ENCODE measurements at places on chromosomes 7 and 10.

DNA sequence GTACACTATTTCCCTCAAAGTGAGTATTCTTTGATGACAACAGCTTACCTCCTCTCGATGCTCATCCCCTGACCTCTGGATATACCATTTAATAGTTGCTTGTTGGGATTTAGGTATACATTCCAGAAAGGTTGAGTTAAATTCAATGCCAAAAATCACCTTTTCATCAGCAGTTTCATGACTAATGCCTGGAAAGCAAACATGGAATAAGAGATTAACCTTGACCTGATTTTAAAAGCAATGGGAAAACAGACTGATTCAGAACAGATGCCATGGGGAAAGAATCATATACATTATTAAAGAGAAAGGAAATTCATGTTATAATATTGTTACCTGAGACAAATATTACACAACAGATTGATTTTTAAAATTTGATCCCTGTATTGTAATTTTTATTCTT is 180.1 kb downstream of the SEMA3D start:
- no peak for DNase-seq

DNA sequence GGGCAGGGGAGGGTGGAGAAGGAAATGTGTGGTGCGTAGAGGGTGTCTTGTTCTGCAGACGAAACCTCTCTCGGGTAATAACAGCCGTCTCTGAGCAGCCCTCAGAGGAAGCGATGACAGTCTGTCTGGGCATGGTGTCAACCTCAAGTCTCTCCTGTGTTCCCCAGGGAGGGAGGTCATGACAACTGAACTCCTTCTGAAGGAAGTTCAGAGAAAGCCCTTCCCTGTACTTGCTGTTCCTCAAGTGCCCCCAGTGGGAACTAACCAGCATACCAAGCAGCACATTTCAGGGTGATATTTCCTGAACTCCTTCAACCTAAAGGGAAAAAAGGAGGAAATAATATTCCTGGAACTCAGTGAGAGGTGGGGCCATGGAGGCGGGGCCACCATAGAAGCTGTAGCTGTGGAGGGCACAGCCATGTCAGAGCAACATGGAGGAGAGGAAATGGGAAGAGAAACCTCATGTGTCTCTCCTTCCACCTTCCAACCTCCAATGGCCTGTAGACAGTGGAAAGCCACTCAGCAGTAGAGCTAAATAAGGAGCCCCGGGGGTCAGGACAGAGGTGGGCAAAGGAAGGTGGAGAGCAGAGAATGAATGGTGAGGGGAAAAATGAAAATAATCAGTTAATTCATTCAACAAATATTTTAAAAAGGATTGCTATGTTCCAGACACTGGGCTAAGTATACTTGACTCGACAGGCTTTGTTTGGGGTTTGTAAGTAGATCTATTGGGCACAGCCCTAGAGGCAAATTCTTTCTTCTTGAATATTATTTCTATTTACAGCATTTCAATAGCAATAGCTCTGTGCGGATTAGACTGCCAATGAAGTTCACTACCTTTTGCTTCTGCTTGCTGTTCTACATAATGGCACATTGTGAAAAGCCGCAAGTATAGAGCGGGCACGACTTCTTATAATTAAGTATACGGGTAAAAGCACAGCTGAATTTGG is 61.0 kb upstream of the AOAH start:
- DNase-seq = no peak

GRCh38 chr10:17092216-17092944 is 37.2 kb downstream of the CUBN start:
- DNase-seq = no peak

GRCh38 chr10:72035252-72035887 is 53.0 kb downstream of the SPOCK2 start:
- no peak for DNase-seq

- DNase-seq = no peak
These were observed 130.9 kb downstream of the OAT start for GRCh38 chr10:124287791-124288190.

DNA sequence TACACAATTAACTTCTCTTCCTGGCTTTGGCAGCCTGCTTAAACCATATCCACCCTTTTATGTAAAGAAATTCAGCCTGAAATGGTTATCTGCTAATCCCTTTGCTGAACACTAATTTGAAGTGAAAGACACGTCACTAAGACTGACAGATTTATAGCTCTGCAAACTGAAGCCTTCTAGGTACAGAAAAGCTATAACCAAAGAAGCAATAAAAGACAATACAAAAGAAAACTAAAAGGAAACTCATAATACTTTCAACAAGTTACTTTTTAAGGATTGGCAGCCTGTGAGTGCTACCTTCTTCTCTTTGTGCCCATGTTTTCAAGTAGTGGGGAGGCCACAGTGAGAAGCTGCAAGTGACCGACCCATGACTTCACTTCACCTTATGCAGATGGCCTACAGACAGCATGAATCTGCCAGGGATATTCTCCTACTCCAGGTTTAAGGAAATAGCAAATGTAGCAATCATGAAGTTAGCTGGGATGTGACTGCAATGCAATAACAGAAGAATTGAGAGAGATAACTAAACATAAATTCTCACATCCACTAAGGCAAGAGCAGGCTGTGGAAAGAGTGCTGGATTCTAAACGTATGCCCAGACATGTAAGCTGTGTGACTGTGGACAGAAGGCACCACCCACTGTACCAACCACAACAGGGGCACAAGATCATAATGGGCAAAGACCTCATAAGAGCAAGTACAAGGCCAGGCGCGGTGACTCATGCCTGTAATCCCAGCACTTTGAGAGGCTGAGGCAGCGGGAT is 10.7 kb upstream of the SPOCK2 start:
- no peak for DNase-seq

- no peak for DNase-seq
These were observed 350.3 kb upstream of the POT1 start for GRCh38 chr7:125279961-125280360.

GRCh38 chr10:49070701-49071100 is 44.6 kb downstream of the VSTM4 start:
- DNase-seq = no peak

DNA sequence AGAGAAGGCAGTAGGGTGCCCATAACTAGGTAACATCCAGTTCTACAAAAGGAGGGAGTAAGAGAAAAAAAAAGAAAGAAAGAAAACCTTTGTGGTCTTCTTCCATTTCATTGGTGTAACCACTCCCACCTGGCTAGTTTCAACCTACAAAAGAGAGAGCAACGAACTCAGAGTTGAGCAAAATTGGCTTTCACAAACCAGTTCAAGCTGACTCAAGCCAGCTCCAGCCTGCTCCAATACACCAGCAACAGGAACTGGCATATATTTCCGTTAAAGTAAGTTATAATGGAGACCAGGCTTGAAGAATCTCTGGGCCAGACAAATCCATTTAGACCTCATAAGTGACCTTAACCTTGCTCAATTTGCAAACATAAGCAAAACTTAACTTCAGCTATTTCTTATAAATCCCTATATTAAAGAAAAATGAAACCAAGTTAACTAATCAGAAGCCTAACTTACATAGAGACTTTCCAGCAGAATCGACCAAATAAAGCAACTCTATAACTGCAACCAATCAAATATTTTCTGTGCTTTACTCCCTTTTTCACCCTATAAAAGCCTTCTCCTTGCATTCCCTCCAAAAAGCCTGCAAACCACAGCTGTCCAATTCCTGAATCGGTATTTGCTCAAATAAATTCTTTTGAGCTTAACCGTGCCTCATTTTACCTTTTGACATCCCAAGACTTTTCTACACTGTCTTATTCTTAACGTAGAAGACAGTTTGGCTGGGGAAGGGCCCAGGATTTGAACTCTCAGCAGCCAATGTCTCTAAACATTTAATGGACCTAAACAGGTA is 10.1 kb downstream of the ANKRD22 start:
- no peak for DNase-seq

DNA sequence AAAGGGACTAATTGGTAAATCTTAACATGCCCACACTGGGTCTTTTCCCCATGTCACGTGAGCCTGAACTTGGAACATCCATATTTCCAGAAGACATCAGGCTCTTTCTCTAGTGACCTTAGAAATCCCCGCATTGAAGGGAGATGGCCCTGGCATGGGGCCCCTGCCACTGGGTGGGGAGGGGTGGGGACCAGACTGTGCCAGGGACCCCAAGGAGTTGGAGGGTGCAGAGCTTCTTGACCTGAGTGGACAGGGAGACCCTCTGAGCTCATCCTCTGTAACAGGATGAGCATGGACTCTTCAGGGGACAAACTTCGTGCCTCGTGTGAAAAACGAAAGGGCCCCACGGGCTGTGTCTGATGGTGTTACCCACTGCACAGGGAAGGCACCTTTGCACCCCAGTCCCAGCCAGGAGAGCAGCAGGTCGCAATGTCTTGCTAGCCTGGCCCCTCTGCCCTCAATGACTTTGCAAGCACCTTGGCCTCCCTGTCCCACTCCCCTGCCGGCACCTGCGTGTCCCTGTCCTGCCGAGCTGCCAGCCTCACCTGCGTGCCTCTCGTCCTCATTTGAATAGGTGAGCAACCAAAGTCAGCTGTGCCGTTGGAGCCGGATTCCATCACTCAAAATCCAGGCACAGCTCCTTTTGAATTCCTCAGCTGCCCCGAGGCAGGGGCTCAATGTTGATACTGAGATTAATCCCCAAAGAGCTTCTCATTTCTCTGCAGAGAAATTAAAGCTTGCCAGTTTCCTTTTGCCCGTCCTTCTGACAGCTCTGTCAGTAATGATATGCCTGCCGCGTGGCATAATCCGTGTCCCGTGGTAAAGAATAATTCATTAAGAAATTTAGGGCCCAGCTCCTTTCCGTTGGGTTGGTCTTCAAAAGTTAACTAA is 234.9 kb downstream of the EBF3 start:
- no peak for DNase-seq

- DNase-seq = no peak
These were observed 91.0 kb upstream of the LRRTM3 start for GRCh38 chr10:66834802-66835201.

DNA sequence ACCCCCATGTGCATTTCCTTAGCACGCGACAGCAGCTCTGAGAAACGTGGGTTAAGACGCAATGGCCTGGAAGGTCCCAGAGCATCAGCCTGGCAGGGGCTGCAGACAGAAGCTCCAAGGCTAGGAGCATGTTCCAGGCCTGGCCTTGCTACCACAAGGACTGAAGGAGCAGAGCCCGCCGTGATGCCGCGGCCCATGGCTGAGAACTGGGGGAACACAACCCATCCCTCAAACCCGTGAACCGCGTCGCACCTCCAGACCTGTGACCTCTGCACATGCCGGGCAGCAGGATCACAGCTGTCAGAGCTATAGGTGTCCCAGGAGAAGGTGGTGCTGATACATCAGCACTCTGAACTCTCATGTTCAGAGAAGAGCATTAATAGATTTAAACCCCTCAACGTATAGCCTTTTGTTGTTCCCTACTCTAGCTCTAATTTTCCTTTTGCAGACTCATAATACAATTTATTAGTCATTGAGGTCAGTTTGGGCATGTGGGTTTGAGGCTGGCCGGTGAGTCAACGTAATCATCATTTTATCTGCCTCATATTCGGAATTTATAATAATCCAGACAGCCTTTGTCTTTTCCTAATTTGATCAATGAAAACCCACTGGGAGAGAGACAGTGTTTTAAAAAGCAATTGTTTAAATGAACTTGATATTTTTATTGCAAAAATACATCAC is 222.5 kb upstream of the TCERG1L start:
- DNase-seq = peak; percentile 13

- no peak for DNase-seq
These were observed 39.2 kb downstream of the KIF5B start for GRCh38 chr10:32017044-32017443.

DNA sequence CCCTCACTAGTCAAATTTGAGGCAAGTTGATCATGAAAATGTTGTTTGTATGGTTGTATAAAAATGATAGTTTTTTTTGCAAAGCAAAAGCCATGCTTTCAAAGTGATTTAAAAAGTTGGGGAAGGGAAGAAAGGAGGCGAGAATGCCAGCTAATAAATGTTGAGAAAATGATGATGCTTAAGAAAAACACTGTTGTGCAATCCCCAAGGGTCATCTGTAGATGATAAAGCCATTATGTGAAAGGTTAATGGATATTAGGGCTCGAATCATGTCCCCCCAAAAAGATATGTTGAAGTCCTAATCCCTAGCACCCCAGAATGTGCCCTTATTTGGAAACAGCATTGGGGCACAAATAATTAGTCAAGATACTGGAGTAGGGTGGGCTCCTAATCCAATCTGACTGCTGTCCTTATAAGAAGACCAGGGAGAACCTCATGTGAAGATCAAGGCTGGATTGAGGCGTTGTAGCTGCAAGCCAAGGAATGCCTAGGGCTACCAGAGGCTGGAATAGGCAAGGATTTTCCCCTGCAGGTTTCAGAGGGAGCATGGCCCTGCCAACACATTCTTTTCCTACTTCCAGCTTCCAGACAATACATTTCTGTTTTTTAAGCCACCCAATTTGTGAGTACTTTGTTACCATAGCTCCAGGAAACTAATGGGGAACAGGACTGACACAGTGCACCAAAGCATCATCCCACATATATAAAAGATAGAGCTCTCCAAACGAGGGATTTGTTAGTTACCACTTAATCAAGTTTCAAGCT is 35.4 kb upstream of the MKLN1 start:
- DNase-seq = no peak

GRCh38 chr7:14836006-14836405 is 66.5 kb downstream of the DGKB start:
- DNase-seq = no peak

- DNase-seq = no peak
These were observed 3.5 kb upstream of the C7orf33 start for GRCh38 chr7:148587076-148587475.

GRCh38 chr7:98287486-98287959 is 6.0 kb downstream of the BRI3 start:
- DNase-seq = no peak

DNA sequence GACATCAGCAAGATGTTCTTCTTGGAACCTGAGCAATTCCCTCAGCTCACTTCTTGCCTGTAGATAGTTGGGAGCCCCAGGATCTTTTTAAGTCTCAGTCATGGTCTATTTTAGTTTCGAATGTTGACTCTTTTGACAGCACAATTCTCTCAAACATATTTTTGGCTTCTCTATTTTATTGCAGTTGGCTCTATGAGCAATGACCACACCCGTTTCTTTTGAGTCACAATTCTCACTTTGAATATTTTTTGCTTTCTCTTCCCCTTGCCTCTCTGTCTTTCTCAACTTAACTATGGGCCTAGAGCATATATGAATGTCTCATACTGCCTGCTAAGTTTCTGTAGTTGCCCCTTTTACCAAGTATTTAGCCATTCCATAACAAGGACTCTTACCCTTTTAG is 222.8 kb downstream of the PTN start:
- DNase-seq = no peak

DNA sequence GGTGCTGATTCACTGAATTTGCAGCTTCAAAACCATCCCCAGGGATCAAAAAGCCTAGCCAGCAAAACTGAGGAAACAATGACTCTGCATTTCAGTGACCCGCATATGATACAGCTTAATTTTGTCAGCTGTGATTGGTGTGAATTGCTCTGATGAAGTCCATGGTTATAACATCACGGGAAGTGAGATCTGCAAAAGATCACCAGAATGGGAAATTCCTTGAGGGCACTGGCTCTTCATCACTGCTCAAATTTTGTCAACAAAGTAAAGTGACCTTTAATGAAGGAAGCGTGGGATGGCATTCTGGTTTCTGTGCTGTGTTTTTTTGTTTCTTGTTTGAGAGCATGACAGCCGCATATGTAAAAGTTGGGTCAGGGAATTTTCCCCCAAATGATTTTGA is 745.9 kb downstream of the GATA3 start:
- DNase-seq = no peak

GRCh38 chr7:30053068-30053467 is 24.9 kb downstream of the PLEKHA8 start:
- DNase-seq = no peak

All from fibroblast of skin of abdomen (primary cell).